Brain (organoid and tissue), 16 donors: ENCODE measurements at places on chromosomes 5 and 9.

- DNase-seq: no peak
These were observed 109.8 kb downstream of the DENND1A start for GRCh38 chr9:123820139-123820538.

GRCh38 chr5:157269761-157270272, 3.9 kb downstream of the CYFIP2 start:
- no peak for DNase-seq

DNA sequence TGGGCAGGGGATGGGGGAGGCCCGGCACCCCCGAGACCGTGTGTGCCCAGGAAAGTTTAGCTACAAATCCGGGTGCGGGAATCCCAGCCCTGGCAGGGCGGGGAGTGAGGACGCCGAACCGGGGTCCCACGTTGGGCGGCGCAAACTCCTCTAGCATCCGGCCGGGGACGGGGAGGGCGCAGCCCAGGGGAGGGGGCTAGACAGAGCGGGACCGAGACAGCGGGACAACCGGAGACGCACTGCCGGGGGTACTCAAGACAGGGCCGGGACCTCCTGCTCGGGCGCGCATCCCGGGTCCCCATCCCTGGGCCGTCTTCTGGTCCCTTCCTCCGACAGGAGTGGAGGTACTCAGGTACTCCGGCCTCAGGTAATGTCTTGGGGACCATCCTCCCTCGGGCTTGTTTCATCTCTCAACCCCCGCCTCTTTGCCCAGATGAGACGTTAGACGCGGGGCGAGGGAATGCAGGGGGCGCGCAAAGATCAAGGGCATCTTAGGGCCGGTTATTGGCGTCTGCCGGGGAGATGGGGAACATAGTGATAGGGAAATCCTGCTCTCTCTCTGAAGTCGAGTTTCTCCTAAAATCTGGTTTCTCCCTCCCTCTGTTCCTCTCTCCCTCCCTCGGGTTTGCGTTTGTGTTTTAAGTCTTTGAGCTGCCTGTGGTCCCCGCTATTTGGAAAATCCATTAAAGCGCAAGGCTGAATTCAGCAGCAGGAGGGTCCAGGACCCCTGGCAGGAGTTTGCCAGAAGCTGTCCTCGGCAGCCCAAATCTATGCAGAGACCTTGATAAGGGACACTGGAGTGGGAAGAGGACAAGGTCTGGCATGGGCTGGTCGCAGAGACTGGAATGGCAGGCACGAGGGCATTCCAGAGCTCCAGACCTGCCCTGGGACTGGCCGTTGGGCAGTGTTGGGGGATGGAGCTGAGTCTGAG, 815 bp downstream of the PDZD2 start:
- DNase-seq: peak; percentile 40

- DNase-seq: peak; percentile 38
These were observed 47.4 kb downstream of the ADAM19 start for GRCh38 chr5:157528036-157528632.

GRCh38 chr9:10661994-10662393, 49.2 kb upstream of the PTPRD start:
- peak; percentile 44 for DNase-seq

DNA sequence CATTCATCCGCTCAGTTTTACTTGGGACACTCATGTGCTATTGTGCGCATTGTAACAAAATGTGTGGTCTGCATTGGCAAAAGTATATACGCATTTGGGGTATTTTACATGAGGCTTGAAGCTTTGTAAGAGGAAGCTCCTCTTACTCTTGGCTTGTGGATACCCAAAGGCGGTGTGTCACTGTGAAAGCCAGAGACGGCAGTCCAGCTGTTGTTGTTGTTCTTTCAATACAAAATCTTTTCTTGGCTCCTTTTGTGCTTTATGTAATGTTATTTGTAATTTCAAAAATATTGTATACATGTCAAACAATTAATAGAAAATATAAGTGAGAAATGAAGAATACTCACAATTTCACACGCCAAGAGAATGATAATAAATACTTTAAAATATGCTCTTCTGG, 128.3 kb upstream of the MOCS2 start:
- no peak for DNase-seq

GRCh38 chr9:113851873-113852272, 24.2 kb upstream of the ZNF618 start:
- DNase-seq: no peak
